Stimulated activated CD8-positive, alpha-beta memory T cell treated with anti-CD3 and anti-CD28 coated beads, Interleukin-4, amount 100 ng/mL, for 1 hour (primary cell): ENCODE measurements at places on chromosomes 16 and 17.

GRCh38 chr17:53949473-53950090, 126.9 kb downstream of the KIF2B start:
- no peak for DNase-seq

DNA sequence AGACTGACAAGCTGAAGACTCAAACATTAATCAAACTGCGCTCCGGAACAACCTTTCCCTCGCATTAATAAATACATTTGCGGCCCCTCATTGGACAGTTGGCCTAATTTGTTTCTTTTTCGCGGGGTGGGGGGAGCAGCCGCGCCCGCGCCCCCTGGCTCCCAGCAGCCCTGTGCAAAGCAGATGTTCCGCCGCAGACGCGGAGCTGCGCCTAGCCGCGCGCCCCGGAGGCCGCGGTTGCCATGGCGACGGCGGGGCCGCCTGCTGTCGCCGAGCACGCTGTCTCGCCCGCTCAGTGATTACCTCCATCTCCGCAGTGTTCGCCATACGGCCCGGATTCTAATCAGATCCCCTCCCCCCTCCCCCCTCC, 25.5 kb downstream of the COPZ2 start:
- DNase-seq, result peak; percentile 32

DNA sequence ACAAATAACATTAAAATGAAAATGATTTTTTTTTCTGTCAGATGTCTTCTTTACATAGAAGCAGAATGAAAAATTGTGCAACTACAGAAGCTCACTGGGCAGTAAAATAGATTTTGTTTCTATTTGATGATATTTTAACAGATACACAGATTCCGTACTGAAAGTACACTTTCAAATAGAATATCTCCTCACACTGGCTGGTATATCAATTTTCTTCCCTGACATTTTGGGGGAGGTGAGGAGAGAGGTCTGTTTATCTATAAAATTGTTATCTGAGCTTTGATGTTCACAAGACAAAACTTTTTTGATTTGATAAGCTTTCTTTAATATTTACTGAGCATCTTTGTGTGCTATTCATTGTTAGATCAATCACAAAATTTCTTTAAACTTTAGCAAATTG, 124.3 kb upstream of the NACA2 start:
- no peak for DNase-seq

GRCh38 chr16:11071829-11072228, 127.5 kb downstream of the CLEC16A start:
- DNase-seq, result no peak

- no peak for DNase-seq
These were observed 19.9 kb upstream of the RAB11FIP4 start for GRCh38 chr17:31371511-31372097.

GRCh38 chr17:47695429-47696376, 1.7 kb downstream of the TBKBP1 start:
- no peak for DNase-seq

- no peak for DNase-seq
These were observed 458.7 kb upstream of the ZFHX3 start for GRCh38 chr16:73506568-73507056.

DNA sequence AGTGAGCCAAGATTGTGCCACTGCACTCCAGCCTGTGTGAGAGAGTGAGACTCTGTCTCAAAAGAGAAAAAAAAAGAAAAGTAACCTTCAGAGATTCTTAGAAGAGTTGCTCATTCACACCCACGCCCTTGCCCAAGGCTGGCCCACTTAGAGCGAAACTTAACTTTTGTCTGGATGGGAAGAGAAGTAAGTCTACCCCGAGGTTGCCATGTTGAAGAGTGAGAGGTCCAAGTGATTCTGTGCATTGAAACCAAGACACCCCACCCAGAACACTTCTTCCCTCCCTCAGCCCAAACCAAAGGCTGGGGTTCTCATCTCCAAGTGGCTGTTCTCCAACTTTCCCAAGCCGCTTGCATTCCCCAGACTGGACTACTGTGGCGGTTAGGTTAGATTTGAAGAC, 2.4 kb upstream of the CISD3 start:
- no peak for DNase-seq

DNA sequence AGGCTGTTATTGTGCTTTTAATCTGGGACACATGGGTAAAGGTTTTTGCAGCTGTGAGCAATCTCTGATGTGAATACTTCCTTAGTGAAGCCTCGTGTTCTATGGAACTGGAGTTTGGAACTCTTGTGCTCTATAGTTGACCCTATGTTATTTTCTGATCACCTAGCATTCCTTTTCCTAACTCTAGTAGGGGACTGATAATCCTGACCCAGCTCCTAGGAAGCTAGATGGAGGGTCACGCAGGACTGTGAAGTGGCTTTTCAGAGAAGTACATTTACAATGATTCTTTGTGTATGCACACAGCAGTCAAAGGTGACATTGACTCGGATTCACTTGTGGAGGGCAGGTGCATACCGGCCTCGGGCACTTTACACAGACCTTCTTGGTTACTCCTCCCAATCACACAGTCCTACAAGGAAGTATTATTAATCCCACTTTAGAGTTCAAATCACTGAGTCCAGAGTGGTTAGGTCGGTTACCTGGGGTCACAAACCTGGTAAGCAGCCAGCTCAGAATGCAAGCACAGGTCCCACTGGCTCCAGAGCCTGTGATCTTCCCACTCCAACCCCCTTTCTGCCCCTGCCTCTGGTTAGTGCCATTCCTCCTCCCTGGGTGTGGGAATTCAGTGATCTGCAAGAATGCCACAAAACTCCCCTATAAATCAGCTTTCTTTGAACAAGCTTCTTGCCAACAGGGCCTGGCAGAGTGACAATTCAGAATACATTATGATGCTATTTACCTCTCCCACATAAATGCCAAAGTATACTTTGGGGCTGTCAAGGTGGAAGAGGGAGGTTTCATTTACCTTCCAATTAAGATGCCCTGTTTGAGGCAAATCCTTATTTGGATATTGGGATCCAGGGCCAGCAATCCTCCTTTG, 7.1 kb downstream of the CHD9NB start:
- DNase-seq, result no peak

DNA sequence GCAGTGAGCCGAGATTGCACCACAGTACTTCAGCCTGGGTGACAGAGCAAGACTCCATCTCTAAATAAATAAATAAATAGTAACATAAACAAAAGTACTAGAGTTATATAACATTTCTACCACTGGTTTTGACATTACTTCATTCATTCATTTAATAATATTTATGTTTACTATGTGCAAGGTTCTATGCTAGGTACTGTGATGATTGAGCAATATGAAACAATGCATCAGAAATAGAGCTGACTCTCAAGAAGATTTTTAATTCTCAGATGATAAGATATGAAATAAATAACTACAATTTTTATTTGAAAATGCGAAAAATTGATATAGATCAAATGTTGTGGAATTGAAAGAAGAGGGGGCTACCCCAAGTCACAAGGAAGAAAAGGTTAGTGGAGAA, 8.9 kb upstream of the MED13 start:
- no peak for DNase-seq

- DNase-seq, result no peak
These were observed 14.5 kb downstream of the KIF19 start for GRCh38 chr17:74340470-74341023.

- DNase-seq, result no peak
These were observed 11.0 kb downstream of the DCAKD start for GRCh38 chr17:45040459-45040858.

DNA sequence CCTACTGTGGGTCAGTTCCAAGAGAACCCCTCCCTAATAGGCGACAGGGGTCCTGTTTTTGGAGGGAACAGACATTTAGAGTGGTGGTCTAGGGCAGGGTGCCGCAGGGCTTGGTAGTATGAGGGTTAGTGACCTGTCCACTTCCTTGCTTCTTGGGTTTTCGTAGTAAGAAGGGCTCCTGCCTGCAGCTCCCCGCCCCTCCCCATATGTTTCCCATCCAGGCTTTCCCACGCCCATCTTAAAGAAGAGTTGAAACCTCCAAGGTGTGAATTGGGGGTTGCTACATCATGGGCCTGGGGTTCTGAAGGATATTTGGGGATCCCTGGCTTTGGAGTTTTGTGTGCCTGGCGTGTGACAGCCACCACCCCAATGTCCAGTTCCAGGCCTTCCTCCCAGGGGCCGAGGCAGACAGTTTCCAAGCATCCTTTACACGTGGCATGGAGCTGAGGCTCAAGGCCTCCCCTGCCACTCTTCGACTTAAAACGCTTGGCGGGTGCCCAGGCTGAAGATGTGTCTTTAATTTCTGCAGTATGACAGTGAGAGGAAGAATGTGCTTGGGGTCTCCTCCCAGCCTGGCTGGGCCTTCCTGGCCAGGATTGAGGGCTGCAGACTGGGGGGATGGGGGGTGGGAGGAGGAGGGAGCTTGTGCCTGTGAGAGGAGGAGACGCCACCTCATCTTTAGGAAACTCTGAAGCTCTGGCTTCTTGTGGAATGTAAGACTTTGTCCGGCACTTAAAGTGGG, 2.3 kb upstream of the COL1A1 start:
- DNase-seq, result no peak

GRCh38 chr17:7220593-7221277, 997 bp downstream of the ACADVL start:
- DNase-seq, result no peak

DNA sequence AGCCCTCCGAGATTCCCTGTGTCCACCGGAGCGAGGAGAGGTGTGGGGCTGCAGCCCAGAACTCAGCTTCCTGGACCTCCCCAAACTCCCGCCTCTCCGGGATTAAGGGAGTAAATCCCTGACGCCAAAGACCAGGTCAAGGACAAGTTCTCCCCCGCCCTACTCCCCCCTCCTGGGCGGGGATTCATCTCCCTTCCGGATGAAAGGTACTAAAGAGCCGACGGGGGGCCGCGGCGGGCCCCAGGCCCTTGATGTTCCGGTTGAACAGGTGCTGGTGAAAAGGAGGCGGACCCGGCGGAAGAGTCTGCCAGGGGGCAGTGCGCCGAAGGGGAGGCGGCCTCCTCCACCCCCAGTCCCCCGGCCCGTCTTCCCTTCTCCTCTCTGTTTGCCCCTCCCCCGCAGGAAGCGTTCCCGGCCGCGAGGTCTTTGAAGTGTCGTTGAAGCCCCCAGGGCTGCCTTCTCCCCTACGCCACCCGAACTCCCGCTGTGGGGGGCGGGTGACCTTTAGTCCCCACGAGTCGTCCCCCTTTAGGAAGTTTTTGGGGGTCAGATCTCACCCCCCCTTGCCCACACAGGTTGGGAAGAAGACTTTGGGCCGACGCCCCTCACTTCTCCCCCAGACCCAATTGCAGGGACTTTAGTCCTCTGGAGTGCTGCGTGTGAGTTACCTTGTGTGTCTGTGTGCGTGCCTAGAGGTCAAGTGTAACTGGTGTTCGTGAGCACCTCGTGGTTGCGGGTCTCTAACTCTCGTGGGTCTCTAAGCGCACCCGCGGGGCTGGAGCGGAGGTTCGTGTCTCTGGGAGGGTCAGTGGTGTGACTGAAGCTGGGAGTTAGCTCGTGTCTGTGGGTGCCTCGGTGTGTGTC, 1.1 kb upstream of the MLLT6 start:
- DNase-seq, result no peak
